ENCODE measurements at places on chromosomes 5 and 9. TPM values are rescaled to one million over a fixed set of nuclear protein-coding genes. Genes with fewer than 3 reads are reported as not detected.

The AJM1 gene
- 1.4 TPM for total RNA-seq

The TICAM2 gene
- 3.3 TPM for total RNA-seq

The CDC20B gene
- total RNA-seq: not detected

The PIP5KL1 gene
- total RNA-seq: 3.0 TPM

The PLPPR1 gene
- not detected for total RNA-seq

Data from smooth muscle cell of bladder (primary cell).